ENCODE measurements at places on chromosomes 2 and 18. TPM values are rescaled to one million over a fixed set of nuclear protein-coding genes. Genes with fewer than 3 reads are reported as not detected.

Gene DDX18
- 80.3 TPM for total RNA-seq

Gene MSH6
- total RNA-seq: 93.4 TPM

Gene ELMOD3
- total RNA-seq: 10.8 TPM

Gene MAPK4
- 0.15 TPM for total RNA-seq

Gene ARHGAP28
- total RNA-seq: 0.05 TPM

Gene PCBP1
- 339 TPM for total RNA-seq

Gene SDC1
- 144 TPM for total RNA-seq

Gene FAM161A
- 9.9 TPM for total RNA-seq

Gene CGREF1
- total RNA-seq: 8.1 TPM

Gene ABCG8
- not detected for total RNA-seq

Gene RAB6D
- total RNA-seq: 0.02 TPM

Data from A549 treated with dexamethasone at 1 μM for 4 hours (cell line).